ENCODE measurements at places on chromosomes 1 and 21.

- no peak for DNase-seq
Observed at GRCh38 chr1:182113879-182114626, 52.5 kb upstream of the ZNF648 start.

- DNase-seq = no peak
Observed at GRCh38 chr1:119703666-119704450, 7.9 kb upstream of the PHGDH start.

GRCh38 chr21:14452727-14453241, 69.8 kb upstream of the HSPA13 start:
- DNase-seq = no peak

- DNase-seq = no peak
Observed at GRCh38 chr1:207022996-207023679, 9.4 kb downstream of the C1orf116 start.

DNA sequence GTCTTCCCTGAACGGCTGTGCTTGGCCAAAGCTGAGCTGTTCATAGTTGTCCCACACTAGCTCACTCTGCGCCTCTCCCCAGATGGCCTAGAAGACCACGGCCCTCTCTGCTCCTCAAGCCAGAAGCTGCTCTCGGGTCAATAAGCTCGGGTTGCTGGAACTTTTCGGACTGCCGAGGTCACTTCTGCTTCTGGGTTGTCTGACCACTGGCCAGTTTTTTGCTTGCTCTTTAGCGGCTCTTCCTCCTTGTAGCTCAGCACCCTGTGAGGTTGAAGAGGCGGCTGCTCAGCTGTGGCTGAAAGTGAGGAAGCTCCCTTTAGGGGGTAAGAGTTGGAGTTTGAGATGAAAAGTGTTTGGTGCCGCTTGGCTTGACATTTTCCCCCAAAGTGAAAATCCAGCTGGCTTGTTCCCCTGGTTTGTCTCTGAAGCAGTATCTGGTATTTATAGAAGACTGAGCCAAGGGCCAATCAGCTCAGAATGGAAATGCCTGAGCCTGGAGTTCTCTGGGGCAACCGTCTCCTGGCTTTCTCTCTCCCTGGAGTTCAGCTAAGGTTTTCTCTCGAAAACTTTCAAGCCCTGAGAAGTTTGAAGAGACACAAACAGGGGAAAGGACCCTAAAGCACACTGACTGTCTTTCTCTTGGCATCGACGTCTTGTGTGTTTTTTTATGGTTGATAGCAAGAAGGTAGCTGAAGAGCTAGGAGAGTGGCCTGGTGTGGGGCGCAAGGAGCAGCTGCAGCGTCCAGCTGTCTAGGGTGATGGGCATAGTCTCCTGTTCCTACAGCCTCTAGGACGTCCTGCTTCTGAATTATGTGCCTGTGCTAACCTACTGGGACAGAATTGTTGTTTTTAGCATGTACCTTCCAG, 72.0 kb downstream of the SYT6 start:
- DNase-seq = no peak

GRCh38 chr1:110319332-110320167, 19.6 kb upstream of the RBM15 start:
- DNase-seq = peak; percentile 53

DNA sequence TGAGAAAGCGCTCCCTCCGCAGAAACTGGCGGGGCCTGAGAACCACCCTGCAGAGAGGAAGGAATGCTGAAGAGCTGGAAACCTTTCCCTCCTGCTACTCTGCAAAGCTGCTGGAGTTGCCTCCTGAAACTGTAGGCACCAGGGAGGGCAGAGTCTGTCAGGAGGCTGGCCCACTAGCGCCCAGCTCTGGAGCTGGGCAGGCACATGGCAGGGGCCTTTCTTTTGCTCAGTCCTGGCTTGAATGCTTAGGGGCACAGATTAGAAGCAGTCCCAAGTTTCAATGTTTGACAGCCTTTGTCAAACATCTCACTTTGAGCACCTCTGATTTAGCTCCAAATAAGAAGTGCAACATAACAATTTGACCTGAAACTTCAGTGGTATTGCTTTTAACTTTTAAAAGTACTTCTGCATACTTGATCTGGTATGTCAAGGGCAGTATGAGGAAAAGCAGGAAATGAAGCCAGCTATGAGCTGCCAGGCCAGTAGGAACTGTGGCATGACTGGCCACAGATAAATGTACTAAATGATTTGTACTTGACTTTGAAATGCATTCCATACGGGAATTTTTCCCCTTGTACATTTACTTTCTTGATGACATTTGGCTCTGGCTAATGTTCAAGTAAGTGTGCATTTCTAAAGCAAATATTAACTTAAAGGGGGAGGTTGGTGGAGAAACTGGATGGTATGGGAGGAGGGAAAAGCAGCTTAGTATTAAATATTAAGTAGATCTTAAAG, 7.2 kb downstream of the C1orf116 start:
- no peak for DNase-seq

DNA sequence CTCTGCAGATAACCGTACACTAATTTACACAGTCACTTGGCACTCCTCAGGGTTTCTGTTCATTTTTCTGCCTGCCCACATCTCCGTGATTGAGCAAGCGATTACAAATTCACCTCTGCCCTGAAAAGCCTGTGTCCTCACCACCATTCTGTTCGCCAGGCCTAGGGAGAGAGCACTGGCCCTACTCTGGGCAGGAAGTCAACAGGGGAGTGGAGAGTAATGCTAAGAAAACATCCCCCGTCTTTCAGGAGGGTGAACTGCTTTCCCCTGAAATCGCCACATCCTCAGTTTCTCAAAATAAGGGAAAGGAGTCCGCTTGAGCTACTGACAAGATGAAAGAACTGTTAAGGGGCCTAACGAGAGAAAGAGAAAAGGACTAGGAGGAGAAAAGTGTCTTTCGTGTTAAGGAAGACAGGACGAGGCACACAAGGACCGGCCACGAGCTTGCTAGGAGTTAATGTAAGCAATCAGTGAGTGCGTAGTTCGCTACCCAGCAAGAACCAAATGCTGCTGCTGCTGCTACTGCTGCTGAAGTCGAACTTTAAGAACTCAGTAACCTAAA, 632 bp downstream of the PEX19 start:
- peak; percentile 82 for DNase-seq

DNA sequence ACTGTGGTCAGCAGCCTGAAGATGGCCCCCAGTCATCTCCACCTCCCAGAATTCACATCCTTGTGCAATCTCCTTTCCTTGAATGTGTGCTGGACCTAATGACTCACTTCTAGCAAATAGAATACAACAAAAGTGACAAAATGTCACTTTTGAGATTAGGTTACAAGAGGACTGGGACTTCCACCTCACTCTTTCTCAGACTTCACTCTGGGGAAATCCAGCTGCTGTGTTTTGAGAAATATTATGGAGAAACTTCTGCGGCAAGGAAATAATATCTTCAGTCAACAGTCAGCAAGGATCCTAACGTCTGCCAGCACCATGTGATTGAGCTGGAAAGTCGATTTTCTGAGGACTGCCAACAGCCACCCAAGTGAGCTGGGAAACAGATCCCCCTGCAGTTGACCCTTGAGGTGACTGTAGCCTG, 70.5 kb upstream of the GADD45A start:
- DNase-seq = peak; percentile 77

- no peak for DNase-seq
Observed at GRCh38 chr1:246602194-246602593, 35.9 kb downstream of the CNST start.

DNA sequence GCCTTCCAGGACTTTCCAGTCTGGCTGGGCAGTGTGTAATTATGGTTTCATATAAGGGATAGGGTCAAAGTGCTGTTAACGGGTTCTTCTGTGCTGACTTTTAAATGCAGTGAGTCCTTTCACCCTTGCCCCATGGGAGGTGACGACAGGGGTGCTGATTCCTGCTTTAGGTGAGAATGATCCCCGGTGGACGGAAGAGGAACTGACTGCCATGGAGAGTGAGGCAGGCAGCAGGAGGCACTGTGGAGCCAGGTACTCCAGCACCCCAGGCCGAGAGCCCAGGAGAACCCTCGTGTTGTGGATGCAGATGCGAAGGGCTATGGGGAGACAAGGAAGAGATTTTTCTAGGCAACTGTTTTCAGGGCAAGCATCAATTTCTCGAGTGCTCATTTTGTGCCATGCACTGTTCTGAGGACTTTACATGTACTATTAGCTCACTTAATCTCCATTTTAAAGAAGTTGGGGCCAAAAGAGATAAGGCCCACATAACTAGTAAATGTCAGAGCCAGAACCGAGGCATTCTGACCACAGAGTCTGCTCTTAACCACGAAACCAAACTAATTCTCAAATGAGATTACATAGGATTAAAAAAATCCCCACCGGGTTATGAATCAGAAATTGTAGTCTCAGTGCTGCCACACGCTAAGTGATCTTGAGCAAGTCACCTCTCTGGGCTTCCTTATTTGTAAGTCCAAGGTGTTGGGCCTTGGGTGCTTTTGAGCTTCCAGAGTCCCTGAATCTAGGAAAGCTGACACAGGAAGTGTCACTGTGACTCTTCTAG, 28.2 kb downstream of the STPG1 start:
- peak; percentile 79 for DNase-seq

GRCh38 chr1:226351709-226352108, 42.7 kb upstream of the LIN9 start:
- no peak for DNase-seq

GRCh38 chr1:81221564-81221963, 579.2 kb upstream of the ADGRL2 start:
- DNase-seq = no peak

DNA sequence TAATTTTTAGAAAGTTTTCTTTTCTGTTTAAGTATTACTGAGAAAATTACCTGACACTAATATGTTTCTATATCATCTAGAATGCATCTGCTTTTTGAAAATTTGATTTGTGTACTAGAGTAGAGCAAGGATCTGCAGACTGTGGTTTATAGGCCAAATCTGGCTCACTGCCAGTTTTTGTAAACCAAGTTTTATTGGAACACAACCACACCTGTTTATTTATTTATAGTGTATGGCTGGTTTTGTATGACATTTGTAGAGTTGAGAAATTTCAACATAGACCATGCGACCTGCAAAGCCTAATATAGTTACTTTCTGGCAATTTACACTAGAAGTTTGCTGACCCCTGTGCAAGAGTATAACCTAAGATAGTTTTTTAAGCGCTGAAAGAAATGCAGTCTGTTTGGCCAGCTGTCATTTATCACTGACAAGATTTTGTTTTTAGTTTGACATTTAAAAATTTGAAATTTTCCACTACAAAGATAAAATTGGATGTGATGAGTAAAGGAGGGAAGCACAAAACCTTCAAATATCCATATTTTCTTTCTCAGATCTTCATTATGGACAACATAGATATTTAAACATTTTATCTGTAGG, 36.1 kb upstream of the CACYBP start:
- peak; percentile 57 for DNase-seq

- peak; percentile 91 for DNase-seq
Observed at GRCh38 chr21:15604413-15604812, 125.4 kb upstream of the USP25 start.

DNA sequence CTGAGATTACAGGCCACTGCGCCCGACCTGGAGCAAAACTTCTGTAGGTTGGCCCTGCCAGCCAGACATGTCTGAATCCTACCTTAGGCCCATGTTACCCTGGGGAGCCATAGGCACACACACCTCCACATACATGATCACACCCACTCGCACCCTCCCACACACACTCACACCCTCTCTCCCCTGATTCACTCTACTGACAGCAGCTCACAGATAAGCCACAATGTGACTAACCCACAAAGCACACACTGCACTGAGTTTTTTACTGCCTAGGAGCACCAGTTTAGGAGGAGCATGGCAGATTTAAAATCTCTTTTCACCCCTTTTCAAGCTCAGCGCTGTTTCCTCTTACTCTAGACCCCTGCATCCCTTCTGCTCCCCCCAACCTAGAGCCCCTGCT, 41.7 kb downstream of the SLC30A1 start:
- no peak for DNase-seq

GRCh38 chr1:231075020-231075419, 35.0 kb upstream of the FAM89A start:
- DNase-seq = no peak

DNA sequence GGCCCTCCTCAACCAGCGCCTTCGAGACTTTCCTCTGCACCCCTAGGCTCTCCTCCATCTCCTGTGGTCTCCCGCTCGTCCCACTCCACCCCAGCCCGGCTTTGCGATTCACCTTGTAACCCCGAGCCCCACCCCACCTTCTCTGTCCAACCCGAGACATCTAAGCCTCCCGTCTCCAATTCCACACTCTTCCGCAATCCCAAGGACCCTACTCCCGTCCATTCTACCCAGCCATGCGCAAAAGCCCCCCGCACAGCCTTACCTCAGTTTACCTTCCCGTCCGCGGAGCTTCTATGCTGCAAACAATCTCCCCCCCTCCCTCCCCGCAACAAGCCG, 174 bp downstream of the SH3BP5L start:
- DNase-seq = no peak
